ENCODE measurements at places on chromosomes 2 and 18.
A peak's percentile ranks its signal among the peaks of the same experiment; 100 is the strongest.

GRCh38 chr2:112566104-112566503 lies 18.3 kb upstream of the CHCHD5 start:
- DNase-seq = no peak
- H3K27me3 ChIP-seq = no peaks in the 10 kb centered on the region
- H3K4me3 ChIP-seq = no peak overlapping the region

GRCh38 chr18:9340472-9340871 lies 5.9 kb downstream of the TWSG1 start:
- no peaks in the 10 kb centered on the region for H3K27me3 ChIP-seq
- H3K36me3 ChIP-seq = peaks cover 63% of the 10 kb centered on the region
- H3K4me1 ChIP-seq = peaks cover 23% of the 10 kb centered on the region
- no peak for DNase-seq

DNA sequence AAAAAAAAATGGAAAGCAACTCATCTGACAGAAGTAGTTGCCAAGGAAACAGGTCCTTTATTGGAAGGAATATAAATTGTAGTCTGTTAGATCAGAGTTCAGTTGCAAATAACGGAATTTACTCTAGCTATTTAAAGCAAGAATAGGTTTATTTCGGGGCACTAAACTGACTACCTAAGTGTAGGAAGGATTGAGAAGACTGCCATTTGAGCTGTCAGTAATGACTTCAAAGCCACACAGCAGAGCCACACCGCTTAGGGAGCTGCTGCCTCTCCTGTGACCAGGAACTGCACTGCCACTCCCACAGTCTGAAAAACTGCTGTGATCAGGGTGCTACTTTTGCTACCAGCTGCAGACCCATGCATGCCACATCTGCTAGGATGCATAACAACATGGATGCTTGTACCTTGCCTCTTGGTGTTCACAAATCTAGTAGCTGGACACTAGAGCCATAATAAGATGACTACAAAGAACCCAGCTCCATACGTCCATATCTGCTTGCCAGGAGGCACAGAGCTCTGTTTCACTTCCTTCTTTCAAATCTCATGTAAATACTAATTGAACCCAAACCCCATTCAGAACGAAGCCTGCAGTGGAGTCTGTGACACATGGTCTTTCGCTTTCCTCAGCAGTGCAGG lies 2.2 kb downstream of the DSG2 start:
- no peak for DNase-seq
- H3K4me1 ChIP-seq = peaks cover 18% of the 10 kb centered on the region
- no peaks in the 10 kb centered on the region for H3K36me3 ChIP-seq
- no peak overlapping the region for H3K27ac ChIP-seq
- no peak overlapping the region for H3K4me3 ChIP-seq
- peaks cover 17% of the 10 kb centered on the region for H3K27me3 ChIP-seq

DNA sequence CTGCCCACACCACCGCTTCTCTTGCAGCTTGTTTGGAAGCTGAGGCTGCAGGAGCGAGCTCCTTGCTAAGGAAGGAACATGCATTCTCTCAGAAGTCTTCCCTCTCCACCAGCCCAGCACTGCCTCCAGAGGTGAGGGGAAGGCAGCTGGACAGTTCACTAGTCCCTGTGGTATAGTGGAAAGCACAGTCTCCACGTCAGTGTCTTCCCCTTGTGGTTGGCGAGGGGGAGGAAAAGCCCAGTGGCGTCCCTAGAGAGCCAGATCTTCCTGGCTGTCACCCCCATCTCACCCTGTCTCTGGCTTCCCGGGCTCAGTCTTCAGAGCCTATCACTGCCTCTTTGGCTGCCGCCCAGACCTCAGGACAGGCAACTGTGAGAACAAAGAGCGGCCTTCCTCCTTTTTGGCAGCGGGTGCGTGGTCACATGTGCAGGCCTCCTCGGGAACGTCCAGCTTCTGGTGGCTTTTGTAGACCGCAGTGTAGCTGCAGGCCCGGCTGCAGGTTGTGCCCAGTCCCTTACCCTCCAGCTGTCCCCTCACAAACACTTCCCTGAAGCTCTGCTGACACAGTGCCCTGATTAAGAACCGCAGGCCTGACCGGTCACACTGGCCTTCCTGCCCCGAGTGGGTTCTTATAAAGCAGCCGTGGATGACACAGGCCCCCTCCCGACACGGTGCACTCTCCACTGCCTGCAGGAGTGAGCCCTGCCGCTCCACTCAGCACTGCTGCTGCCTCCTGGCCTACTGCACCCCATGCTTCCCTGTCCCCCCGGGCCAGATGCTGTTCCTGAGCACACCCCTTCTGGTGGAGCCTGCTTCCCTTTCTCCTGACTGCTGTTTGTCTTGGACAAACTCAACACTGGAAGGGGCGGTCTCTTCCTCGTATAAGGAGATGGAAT lies 90.9 kb downstream of the RNF144A start:
- H3K4me1 ChIP-seq = peaks cover 53% of the 10 kb centered on the region
- no peak for DNase-seq
- peak overlapping the region; percentile 77 for H3K27ac ChIP-seq
- no peaks in the 10 kb centered on the region for H3K36me3 ChIP-seq
- no peaks in the 10 kb centered on the region for H3K27me3 ChIP-seq
- H3K4me3 ChIP-seq = peak overlapping the region; percentile 7

GRCh38 chr18:63994783-63995399 lies 25.0 kb downstream of the SERPINB8 start:
- H3K4me1 ChIP-seq = peaks cover 5% of the 10 kb centered on the region
- no peaks in the 10 kb centered on the region for H3K36me3 ChIP-seq
- no peak overlapping the region for H3K27ac ChIP-seq
- DNase-seq = no peak

GRCh38 chr2:23077596-23077995 lies 307.4 kb upstream of the KLHL29 start:
- no peak overlapping the region for H3K27ac ChIP-seq
- H3K27me3 ChIP-seq = no peaks in the 10 kb centered on the region
- H3K36me3 ChIP-seq = no peaks in the 10 kb centered on the region
- H3K4me3 ChIP-seq = no peak overlapping the region
- DNase-seq = peak; percentile 45

- H3K4me3 ChIP-seq = no peak overlapping the region
- no peaks in the 10 kb centered on the region for H3K27me3 ChIP-seq
- H3K27ac ChIP-seq = peak overlapping the region; percentile 93
- H3K4me1 ChIP-seq = peaks cover 98% of the 10 kb centered on the region
- no peak for DNase-seq
- no peaks in the 10 kb centered on the region for H3K36me3 ChIP-seq
Observed at GRCh38 chr2:23589739-23590138, 204.8 kb downstream of the KLHL29 start.

DNA sequence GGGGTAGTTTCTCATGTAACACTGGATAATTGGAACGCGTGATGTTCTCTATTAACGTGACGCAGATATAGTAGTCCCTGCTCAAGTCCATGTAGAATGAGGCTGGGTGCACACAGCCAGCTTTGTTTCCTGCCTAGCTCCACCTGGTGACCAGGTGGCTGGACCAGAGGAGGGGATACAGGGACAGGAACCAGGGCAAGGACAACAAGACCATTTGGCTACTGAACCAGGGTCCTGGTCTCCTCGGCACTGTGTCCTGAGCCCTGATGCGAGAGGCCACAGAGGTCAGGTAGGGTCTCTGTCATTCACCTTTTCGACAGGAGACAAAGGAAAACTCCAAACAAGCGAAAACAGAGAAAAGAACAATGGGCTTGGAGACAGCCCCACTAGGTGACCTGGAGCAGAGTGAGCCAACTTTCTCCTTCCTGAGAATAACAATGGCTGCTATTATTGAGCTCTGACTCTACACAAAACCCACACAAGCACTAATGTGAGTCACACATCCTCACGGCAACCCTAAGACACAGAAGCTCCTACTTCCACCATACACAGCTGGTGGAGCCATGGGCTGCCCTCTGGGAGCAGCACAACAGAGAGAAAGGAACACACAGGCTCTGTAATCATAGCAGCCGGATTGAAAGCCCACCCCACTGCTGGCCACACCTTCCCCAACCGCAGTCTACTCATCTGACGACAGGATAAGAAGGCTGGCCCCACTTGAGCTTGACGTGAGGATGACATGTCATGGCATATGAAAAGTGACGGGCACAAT lies 67.3 kb upstream of the TEX51 start:
- peak; percentile 72 for DNase-seq
- no peaks in the 10 kb centered on the region for H3K36me3 ChIP-seq
- no peak overlapping the region for H3K4me3 ChIP-seq
- H3K27me3 ChIP-seq = no peaks in the 10 kb centered on the region

GRCh38 chr2:239908308-239908707 lies 116.8 kb downstream of the NDUFA10 start:
- H3K4me3 ChIP-seq = no peak overlapping the region
- no peaks in the 10 kb centered on the region for H3K27me3 ChIP-seq
- peak; percentile 29 for DNase-seq
- H3K4me1 ChIP-seq = no peaks in the 10 kb centered on the region
- H3K27ac ChIP-seq = no peak overlapping the region
- H3K36me3 ChIP-seq = no peaks in the 10 kb centered on the region

GRCh38 chr18:51399491-51400122 lies 202.1 kb upstream of the MEX3C start:
- no peak for DNase-seq
- H3K27me3 ChIP-seq = no peaks in the 10 kb centered on the region
- no peaks in the 10 kb centered on the region for H3K4me1 ChIP-seq
- H3K36me3 ChIP-seq = no peaks in the 10 kb centered on the region

DNA sequence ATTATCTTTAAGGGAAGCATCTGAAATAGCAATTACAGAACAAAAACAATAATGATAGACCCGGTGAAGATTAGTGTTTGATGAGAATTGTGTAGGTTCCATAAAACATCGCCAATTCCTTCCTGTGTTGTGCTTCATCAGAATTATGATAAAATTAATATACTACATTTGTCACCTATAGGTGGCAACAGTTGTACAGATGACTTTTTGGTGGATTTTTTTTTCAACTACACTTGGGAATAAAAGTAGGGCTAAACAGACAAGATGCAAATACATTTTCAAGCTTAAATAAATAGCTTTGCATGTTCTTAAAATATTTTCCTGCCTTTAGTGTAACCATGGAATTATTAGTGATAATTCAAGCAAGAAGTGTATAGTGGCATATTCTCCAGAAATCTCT lies 7.0 kb upstream of the LYPD1 start:
- H3K36me3 ChIP-seq = no peaks in the 10 kb centered on the region
- no peaks in the 10 kb centered on the region for H3K4me1 ChIP-seq
- no peaks in the 10 kb centered on the region for H3K27me3 ChIP-seq
- DNase-seq = no peak

- H3K36me3 ChIP-seq = no peaks in the 10 kb centered on the region
- no peaks in the 10 kb centered on the region for H3K27me3 ChIP-seq
- DNase-seq = no peak
- peaks cover 9% of the 10 kb centered on the region for H3K4me1 ChIP-seq
- no peak overlapping the region for H3K27ac ChIP-seq
Observed at GRCh38 chr18:56770097-56770496, 118.9 kb downstream of the WDR7 start.

DNA sequence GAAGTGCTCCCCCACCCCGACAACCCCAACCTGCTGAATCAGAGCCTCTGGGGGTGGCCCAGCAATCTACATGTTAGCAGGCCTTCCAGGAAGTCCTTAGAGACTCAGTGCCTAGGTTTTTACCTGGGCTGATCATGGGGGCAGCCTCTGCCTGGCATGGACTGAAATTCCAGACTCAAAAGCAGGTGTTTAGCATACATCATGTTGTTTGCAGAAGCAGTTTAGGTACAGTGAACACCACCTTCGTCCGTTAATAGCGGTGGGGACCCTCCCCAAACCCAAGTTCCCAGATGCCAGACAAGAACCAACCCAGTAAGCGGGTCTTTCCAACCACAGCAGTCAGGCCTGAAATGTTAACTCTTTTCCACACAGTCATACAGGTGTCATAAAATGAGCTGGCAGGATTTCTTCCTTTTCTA lies 26.4 kb upstream of the GALR1 start:
- H3K36me3 ChIP-seq = no peaks in the 10 kb centered on the region
- DNase-seq = no peak
- H3K4me3 ChIP-seq = no peak overlapping the region

GRCh38 chr2:46002507-46002883 lies 294.7 kb upstream of the EPAS1 start:
- no peak overlapping the region for H3K4me3 ChIP-seq
- H3K36me3 ChIP-seq = peaks cover 33% of the 10 kb centered on the region
- H3K4me1 ChIP-seq = peaks cover 18% of the 10 kb centered on the region
- no peaks in the 10 kb centered on the region for H3K27me3 ChIP-seq

DNA sequence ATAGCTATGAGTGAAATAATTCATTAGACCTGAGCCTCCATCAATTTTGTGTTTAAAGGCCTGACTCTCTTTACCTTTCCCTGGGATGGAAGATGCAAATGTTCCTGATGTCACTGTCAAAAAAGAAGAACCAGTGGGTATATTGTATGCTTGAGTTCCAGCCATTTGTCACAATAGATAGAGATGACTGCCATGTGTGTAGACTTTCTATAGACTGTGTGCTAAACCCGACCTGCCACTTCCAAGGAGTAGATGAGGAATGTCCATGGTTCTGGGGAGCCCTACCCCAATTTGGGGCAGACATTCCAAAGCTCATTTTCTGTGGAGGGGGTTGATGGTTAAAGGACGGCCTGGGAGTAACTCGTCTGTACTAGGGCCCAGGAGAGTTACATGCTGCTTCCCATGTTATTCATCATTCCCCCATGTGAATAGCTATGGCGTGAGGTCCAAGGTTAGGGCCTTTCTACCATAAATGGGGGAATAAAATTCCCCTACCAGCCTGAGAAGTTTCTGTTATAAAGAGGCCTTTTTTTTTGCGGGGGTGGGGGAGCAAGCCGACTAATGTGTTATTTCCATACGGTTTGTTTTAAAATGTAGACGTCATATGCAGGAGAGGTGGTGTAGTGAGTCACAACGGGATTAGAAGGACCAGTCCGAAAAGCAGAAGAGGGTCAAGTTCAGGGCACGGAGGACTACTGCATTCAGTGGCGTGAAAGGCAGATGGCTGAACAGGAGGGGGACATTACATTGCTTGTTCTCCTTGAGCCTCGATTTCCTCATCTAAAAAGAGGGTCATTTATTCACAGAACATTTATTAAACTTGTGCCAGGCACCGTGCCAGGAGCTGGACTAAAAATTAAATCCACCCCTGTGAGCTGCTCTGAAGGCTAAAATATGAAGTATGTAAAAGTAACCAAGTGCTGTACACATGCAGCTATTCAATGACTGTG lies 24.0 kb downstream of the IL1B start:
- no peaks in the 10 kb centered on the region for H3K27me3 ChIP-seq
- DNase-seq = no peak
- H3K4me1 ChIP-seq = peaks cover 28% of the 10 kb centered on the region
- H3K27ac ChIP-seq = no peak overlapping the region
- H3K36me3 ChIP-seq = no peaks in the 10 kb centered on the region

DNA sequence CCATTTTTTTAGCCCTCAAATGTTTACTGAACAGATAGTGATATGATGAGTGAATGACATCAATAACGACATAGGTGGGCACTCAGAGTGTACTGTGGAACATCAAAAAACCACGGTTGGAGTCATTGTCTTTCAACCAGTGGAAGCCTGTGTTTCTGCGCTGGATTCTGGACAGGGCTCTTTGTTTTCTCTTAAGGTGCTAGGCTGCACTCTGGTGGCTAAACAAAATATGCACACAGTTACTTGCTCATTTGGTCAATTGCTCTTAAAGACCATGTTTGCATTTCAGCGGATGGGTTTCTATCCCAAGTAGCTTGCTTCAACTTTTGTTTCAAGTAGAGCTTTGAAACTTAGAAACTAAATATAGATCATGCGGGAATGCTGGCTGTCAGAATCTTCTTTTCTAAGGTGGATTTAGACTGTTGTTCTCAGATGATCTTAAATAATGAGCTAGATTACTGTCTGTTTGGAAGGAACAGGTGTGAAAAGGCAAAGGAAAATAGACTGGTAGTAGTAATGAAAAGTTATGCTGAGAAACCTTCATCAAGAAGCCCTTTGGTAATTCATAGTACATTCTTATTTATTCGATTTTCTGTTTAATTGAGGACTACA lies 48.5 kb upstream of the LYPD6B start:
- no peak overlapping the region for H3K4me3 ChIP-seq
- H3K27me3 ChIP-seq = no peaks in the 10 kb centered on the region
- no peak overlapping the region for H3K27ac ChIP-seq
- no peaks in the 10 kb centered on the region for H3K36me3 ChIP-seq
- H3K4me1 ChIP-seq = no peaks in the 10 kb centered on the region

All from esophagus muscularis mucosa (tissue), 4 donors.